ENCODE measurements at places on chromosomes 12 and 14. TPM values are rescaled to one million over a fixed set of nuclear protein-coding genes. Genes with fewer than 3 reads are reported as not detected.

DNA sequence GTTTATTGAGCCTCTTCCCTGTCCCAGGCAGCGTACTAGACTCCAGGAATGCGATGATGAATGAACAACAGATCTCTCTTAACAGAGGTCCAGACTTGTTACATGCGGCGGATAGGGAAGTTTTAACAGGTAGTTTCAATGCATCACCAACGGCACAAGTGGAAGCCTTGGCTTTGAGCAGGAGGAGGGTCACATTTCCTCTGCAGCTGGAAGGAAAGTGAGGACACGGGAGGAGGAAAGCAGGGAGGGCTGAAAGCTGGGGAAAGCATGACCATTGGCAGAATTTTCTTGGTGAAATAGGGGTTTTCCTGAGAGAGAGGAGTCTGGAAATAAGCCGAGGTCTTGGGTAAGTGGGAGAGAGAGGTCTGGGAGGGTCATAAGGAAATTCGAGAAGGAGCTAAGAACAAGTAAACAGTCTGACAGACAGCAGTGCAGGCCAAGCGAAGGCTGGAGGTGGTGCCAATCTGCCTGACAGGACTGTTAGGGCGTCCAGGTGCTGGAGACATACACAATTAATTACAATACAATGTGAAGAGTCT, 15.4 kb downstream of the BHLHE41 start:
- no peak overlapping the region for H3K27ac ChIP-seq
- DNase-seq = no peak
- no peaks in the 10 kb centered on the region for H3K36me3 ChIP-seq
- H3K27me3 ChIP-seq = no peaks in the 10 kb centered on the region
- H3K4me3 ChIP-seq = no peak overlapping the region

Gene FAIM2
- 49.8 TPM for total RNA-seq

DNA sequence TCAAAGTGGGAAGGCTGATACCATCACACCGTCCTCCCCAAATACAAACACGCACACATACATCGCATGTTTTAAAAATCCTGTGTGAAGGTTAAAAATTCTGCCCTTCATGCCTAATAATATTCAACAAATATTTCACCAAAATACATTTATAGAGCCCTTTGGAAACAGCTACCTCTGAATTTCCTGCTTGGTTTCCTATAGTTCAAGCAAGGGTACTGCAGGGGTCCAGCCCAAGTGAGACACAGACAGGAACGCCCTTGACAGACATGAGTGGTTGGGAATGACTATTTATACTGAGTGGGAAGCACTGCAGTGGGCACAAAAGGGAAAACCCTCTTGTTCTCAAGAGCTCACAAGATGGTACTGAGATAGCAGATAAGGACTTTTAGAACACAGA, 51.0 kb downstream of the ST8SIA1 start:
- H3K36me3 ChIP-seq = no peaks in the 10 kb centered on the region
- no peak overlapping the region for H3K4me3 ChIP-seq
- no peak for DNase-seq
- no peak overlapping the region for H3K27ac ChIP-seq
- H3K4me1 ChIP-seq = no peaks in the 10 kb centered on the region

DNA sequence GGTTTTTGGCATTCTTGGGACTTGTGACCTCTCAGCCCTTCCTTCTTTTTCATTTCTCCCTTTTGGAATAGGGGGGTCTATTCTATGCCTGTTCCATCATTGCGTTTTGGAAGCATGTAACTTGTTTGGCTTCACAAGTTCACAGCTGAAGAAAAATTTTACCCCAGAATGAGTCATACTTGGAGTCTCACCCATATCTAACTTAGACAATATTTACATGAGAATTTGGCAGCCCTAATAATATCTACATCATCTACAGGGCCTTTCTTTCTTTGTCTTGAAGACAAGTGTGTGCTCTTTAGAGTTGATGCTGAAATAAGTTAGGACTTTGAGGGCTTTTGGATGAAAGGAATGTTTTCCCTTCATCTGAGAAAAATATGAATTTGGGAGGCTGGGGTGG, 1312.9 kb upstream of the FLRT2 start:
- no peak for DNase-seq
- no peak overlapping the region for H3K27ac ChIP-seq
- H3K4me1 ChIP-seq = no peaks in the 10 kb centered on the region
- no peaks in the 10 kb centered on the region for H3K36me3 ChIP-seq

DNA sequence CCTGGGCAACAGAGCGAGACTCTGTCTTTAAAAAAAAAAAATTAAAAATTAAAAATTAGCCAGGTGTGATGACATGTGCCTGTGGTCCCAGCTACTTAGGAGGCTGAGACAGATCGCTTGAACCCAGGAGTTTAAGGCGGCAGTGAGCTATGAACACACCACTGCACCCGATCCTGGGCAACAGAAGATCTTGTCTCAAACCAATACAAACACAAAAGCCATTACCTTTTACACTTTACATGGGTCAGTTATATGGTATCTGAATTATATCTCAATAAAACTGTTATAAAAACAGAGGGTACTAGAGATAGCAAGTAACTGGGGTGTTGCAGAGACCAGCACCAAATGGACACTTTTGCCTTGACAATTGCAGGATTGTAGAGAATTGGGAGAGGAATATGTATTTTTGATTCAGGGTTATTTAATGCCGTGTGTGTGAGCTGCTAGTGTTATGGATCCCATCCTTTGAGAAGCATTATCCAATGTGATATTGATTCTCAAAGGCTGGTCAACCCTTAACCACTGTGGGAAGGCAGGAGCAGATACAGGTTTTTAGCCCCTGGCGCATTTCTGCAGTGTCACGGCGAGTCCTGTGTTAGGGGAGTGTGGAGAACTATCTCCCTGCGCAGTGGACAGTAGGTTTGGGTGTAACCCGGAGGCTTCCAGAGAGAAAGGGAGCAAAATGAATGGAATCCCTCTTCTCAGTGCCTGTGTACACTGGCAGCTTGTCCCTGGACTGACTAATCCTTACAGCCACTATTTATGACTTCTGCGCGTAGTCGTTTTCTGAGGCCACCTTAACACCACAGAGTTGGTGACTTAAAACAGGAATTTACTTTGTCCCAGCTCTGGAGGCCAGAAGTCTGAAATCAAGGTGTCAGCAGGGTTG, 4.3 kb downstream of the PSMD9 start:
- H3K27me3 ChIP-seq = no peaks in the 10 kb centered on the region
- H3K4me3 ChIP-seq = no peak overlapping the region
- peaks cover 44% of the 10 kb centered on the region for H3K4me1 ChIP-seq
- H3K27ac ChIP-seq = no peak overlapping the region

GRCh38 chr12:62783881-62784280, 151.1 kb downstream of the PPM1H start:
- no peak overlapping the region for H3K27ac ChIP-seq
- no peaks in the 10 kb centered on the region for H3K36me3 ChIP-seq
- no peak overlapping the region for H3K4me3 ChIP-seq
- peaks cover 11% of the 10 kb centered on the region for H3K4me1 ChIP-seq

DNA sequence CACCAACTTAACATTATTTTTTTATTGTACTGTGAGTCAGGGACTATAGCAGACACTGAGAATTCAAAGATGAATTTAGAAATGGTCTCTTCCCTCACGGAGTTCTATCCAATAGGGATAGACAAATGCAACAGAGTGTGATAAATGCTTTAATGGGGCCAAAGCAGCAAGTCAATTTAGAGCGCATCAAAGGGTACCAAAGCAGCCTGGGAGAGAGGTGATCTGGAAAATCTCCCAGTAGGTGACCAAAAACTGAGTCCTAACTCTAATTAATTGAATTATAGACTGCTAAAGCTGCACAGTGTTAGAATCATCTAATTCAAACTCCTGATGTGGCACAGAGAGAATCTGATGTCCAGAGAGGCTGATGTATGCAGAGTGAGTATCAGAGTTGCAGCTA, 2.6 kb downstream of the LIN7A start:
- H3K4me3 ChIP-seq = no peak overlapping the region
- H3K27ac ChIP-seq = no peak overlapping the region
- DNase-seq = no peak

DNA sequence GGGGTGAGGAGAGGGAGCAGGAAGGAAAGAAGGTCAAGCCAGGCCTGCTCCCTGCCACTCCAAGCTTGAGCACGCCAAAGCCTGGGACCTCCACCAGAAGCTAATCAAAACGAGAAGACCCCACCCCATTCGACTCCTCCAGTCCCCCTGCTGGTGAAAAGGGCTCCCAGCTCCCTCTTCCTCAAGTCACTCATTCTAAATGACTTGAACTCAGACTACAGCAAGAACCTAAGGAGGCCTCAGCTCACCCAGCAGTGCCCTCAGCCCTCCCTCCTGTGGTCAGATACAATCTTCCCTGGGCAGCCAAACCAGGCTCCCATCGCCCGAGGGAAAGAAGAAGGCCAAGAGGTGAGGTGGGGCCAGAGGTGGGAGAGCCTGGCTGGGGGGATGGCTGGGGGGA, 17.4 kb downstream of the HDAC7 start:
- H3K4me1 ChIP-seq = peaks cover 72% of the 10 kb centered on the region
- no peak for DNase-seq
- peak overlapping the region; percentile 78 for H3K27ac ChIP-seq
- H3K27me3 ChIP-seq = no peaks in the 10 kb centered on the region
- H3K36me3 ChIP-seq = 0 out of 2 replicates have a peak, but pooled peaks cover 4% of the 10 kb centered on the region
- H3K4me3 ChIP-seq = no peak overlapping the region

DNA sequence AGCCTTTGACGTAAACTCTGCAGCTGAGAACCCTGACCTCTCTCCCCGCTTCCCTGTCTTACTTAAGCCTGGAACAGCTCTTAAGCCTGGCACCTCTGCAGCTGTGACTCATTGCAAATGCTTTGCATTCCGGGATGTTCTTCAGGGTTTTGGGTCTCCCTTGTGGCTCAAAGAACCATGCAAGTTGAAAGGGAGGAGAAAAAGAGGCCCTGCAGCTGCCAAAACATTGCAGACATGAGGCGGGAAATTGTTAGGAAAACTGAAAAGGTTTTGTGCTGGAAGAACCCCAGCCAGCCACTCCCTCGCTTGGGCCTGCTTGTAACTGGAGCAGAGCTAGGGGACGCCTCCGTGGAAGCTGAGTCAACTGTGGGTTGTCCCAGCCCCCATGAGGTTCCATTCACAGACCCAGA, 60.2 kb upstream of the FERMT2 start:
- no peak overlapping the region for H3K4me3 ChIP-seq
- no peak overlapping the region for H3K27ac ChIP-seq
- H3K4me1 ChIP-seq = peaks cover 6% of the 10 kb centered on the region
- H3K27me3 ChIP-seq = no peaks in the 10 kb centered on the region
- no peaks in the 10 kb centered on the region for H3K36me3 ChIP-seq

DNA sequence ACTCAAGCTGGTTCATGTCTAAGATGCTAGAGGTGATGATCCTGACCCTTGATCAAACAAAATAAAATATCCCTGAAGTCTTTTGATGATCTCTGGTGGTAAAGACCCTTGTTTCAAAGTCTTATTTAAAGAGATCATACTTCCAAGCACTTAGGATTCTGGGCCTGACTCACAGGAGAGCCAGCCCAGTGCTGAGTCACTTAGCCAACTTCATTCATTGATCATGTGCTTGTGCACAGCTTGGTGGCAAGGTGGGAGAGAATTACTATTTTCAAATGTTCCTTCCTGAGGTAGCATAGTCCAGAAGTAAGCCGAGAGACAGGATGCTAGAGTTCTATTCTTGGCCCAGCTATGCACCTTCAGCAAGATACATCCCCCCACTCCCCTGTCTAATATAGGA, 40.6 kb downstream of the SCN8A start:
- no peaks in the 10 kb centered on the region for H3K36me3 ChIP-seq
- no peak for DNase-seq
- no peaks in the 10 kb centered on the region for H3K27me3 ChIP-seq
- H3K4me3 ChIP-seq = no peak overlapping the region
- H3K4me1 ChIP-seq = no peaks in the 10 kb centered on the region

GRCh38 chr14:32542507-32542906, 213.4 kb downstream of the AKAP6 start:
- DNase-seq = no peak
- H3K36me3 ChIP-seq = no peaks in the 10 kb centered on the region
- no peaks in the 10 kb centered on the region for H3K27me3 ChIP-seq

Gene PDZRN4
- 3.6 TPM for total RNA-seq

Gene HOXC13
- not detected for total RNA-seq

DNA sequence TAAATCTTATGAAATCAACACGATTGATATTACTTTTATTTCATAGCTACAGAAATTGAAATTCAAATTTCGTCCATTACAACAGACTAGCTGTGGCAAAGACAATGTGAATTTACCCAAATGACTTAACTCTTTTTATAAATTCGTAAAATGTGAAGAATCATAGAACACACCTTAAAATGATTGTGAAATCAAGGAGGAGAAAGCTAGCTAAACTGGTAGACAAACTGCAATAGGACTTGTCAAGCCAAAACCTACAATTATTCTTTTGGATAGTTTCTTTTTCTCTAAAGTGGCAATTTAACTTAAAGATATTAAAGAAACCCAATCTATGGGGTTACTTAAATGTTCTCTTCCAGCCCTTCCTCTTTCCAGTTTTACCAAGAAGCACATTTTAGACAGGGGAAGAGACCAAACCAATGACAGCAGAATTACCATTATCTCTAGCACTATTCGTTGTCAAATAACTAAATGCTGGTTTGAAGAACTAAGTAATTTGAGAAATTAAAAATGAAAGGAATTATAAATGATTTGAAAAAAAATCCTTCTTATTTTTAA, 807 bp upstream of the SLC16A7 start:
- H3K27me3 ChIP-seq = no peaks in the 10 kb centered on the region
- peaks cover 15% of the 10 kb centered on the region for H3K36me3 ChIP-seq
- peaks cover 31% of the 10 kb centered on the region for H3K4me1 ChIP-seq
- DNase-seq = peak; percentile 60

Gene SSPN
- not detected for total RNA-seq

- peaks cover 13% of the 10 kb centered on the region for H3K4me1 ChIP-seq
- no peak for DNase-seq
- H3K27ac ChIP-seq = no peak overlapping the region
Measured at GRCh38 chr12:124213666-124214347, 81.1 kb upstream of the RFLNA start.

DNA sequence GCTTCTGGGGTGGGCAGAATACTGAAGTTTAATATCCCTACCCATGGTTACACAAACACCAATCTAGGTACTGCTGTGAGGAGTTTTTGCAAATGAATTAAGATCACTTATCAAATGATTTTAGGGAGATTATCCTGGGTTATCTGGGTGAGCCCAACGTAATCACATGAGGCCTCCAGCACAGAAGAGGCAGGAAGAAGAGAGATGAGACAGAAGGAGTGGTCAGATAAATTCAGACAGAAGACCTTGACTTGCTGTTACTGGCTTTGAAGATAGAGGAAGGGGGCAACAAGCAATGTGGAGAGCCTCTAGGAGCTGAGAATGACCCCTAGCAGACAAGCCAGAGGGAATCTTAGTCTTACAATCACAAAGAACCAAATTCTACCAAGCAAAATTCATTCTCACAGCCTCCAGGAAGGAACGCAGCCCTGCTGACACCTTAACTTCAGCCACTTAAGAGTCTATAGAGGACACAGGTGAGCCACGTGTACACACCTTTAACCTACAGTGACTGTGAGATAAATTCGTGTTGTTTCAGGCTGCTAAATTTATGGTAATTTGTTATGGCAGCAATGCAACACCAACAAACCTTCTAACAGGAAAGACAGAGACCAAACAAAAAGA, 49.4 kb downstream of the FERMT2 start:
- H3K36me3 ChIP-seq = no peaks in the 10 kb centered on the region
- H3K4me3 ChIP-seq = no peak overlapping the region
- DNase-seq = no peak
- no peak overlapping the region for H3K27ac ChIP-seq
- no peaks in the 10 kb centered on the region for H3K4me1 ChIP-seq
- H3K27me3 ChIP-seq = no peaks in the 10 kb centered on the region

Gene PKP2
- total RNA-seq = not detected

Gene SLC5A8
- total RNA-seq = not detected
